ENCODE measurements at places on chromosomes 13 and 19.

- DNase-seq, result no peak
Observed at GRCh38 chr13:79919091-79919490, 421.8 kb downstream of the SPRY2 start.

- no peak for DNase-seq
Observed at GRCh38 chr13:22106058-22106457, 435.2 kb downstream of the FGF9 start.

GRCh38 chr19:35717665-35718344 is at the start of gene KMT2B:
KMT2B (plus strand) TSS chr19:35718003; CDS start chr19:35718019, 16 bp downstream.
- DNase-seq, result no peak

DNA sequence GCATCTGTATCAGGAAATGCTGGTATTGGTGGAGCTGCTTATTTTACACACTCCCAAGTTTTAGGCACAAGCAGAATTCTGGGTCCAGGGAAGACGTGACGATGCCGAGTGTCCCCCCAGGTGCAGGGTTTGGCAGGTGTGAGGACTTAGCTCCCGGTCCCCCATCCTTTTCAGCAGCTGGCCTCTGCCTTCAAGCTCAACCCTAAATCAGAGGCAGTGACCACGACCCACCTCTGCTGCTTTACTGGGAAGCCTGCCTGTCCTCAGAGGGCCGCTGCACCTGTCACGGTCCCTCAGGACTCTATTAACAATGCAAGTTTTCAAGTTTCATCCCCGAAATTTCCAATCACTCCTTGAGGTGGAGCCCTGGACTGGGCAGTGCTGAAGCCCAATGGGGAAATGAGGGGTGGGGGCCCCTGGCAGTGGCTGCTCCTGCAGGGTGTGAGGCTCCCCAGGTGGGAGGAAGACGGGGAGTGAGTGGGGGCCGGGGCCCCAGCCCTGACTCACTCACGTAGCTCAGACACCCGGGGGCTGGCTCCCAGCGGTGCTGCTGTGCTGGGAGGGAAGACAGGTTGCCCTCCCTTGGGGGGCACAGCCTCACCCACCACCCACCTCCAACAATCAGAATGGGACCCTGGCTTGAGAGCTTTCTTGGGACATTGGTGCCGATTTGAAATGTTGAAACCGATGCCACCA is 92.6 kb upstream of the MCF2L start:
- DNase-seq, result no peak

- no peak for DNase-seq
Observed at GRCh38 chr13:36685927-36686326, 12.1 kb downstream of the SERTM1 start.

Measured in activated gamma-delta T cell (primary cell).